ENCODE measurements at places on chromosomes 16 and 17. TPM values are rescaled to one million over a fixed set of nuclear protein-coding genes. Genes with fewer than 3 reads are reported as not detected.
A peak's percentile ranks its signal among the peaks of the same experiment; 100 is the strongest.

The APPBP2 gene
- total RNA-seq: 40.2 TPM

The HS3ST6 gene
- not detected for total RNA-seq

DNA sequence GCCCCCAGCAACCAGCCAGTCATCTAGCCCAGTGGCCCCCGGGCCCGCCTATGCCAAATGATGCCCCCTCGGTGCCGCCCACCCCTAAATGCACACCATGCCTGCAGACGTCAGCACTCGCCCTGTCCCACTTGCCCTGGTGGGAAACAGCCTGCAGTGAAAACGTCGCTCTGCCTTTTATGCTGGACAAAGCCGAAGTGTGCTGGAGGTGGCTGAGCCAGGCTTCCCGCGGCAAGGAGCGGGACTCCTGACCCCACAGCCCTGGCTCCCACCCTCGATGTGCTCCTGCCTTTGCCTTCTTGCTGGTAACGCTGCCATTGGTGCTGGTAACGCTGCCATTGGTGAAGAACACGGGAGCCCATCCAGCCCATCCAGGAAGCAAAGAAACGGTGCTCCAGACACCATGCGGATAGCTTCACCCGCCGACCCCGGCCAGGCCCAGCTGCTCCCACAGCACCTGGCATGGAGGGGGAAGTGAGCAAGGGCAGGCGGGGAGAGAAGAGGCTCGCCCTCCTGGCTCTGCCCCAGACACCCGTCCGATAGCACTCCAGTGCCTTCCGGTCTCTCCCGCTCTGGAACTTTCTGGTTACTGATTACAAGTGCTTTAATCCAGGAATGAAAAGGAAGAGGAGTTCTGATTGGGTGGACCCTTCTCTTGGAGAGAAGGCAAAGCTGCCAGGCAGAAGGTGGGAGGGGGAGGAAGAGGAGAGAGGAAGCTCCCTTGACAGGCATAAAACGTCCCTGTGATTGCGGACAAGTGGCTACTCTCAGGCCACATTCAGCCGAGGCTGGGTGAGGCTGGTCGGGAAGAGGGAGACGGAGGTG is 4.0 kb upstream of the BAIAP2 start:
- no peak for DNase-seq

DNA sequence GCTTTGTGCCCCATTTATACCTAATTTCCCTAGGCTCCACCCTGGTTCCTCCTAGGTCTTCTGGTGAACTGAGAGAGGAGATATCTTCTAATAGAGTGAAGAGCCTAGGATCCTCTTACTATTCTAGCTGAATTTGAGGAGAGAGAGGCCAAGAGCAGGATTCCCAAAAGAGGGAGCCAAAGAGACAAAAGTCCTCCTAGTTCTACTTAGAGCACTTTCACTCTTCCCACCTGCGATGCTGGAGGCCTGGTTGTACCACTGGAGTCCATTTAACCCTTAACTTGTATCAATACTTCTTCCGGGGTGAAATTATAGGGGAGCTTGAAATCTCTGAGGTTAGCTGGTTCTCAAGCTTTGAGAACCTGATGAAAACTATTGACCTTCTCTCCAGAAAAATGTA is 3.4 kb upstream of the SSH2 start:
- no peak for DNase-seq

- peak; percentile 22 for DNase-seq
Measured at GRCh38 chr17:48791128-48792032, 25.6 kb downstream of the TTLL6 start.
